T-helper 9 cell (primary cell): ENCODE measurements at places on chromosomes 1 and 21.

- DNase-seq, result no peak
Observed at GRCh38 chr1:31647106-31647505, 2.4 kb upstream of the PEF1 start.

GRCh38 chr1:180622658-180623508, 8.9 kb upstream of the XPR1 start:
- DNase-seq, result no peak

GRCh38 chr1:60359431-60359830, 285.9 kb upstream of the C1orf87 start:
- no peak for DNase-seq

GRCh38 chr1:42788021-42788420, 3.2 kb downstream of the TMEM269 start:
- no peak for DNase-seq

- DNase-seq, result no peak
Observed at GRCh38 chr1:59978026-59978425, 51.5 kb upstream of the CYP2J2 start.

DNA sequence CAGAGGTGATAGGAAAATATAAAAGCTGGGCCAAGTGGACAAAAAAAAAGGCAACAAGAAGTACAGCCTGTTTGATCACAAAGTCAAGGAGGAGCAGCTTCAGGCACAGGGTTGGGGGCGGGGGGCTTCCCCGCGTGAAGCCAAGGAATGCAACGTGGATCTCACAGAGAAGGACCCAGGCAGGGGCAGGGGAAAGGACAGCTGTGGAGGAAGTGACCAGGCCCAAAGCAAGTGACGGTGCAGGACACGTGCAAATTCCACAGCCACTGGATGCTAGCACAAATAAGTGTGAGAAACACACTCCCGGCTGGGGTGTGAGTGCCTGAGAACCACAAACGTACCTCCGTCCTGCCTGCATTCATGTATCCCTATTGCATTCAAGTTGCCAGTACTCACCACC, 77.7 kb upstream of the DSCAM start:
- DNase-seq, result no peak

- DNase-seq, result no peak
Observed at GRCh38 chr1:219585837-219586455, 27.0 kb downstream of the ZC3H11B start.

DNA sequence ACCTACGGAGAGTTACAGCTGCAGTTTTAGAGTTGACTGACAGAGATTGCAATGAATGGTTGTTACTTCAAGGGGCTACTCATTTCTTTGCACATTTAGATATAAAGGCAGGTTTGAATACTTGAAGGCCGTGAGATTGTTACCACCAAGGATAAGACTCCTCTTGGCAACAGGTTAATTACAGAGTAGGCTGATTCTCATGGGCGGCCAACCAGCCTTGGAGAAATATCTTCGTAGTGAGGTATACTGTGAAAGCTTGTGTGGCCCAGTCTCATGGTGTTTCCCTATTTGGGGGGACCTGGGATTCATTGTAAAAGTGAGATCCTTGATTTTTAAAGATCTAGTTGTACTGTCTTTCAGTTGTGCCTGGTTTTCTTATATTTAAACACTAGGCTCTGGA, 103.2 kb upstream of the OLFM3 start:
- no peak for DNase-seq

DNA sequence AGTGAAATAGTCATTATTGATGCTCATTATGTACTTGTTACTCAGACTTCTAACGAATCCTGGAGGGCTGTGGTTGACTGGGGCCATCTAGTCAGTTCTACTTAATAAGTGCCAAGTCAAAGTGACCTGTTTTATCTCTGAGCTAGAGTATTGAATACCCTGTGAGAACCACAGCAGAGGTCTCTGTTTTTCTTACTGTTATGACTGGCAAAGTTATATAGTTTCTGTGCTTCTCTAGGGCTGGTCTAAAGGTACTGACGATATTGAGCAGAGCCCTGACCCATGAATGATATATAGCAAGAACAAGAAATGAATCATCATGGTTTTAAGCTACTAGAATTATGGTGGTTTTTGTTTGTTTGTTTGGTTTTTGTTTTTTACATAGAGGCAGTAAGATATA, 555.8 kb downstream of the PLA2G4A start:
- no peak for DNase-seq

GRCh38 chr1:157653494-157653873, 47.1 kb downstream of the FCRL3 start:
- DNase-seq, result no peak

DNA sequence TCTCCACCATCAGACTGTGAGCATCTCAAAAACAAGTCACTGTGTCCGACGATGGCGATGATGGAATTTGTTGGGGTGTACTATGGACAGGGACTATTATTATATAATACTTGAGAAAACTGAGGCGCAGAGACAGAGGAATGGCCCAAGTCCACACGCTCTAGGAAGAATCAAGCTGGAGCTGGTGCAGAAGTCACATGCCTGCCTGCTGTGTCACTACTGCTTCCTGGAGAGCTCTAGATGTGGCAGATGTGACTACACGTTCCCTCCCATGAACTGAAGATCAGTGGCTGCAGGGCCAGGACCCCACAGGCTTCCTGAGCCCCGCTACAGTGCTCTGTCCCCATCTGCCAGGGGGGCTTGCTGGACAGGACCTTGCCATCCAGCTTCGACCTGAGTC, 56.9 kb downstream of the TRABD2B start:
- DNase-seq, result no peak

DNA sequence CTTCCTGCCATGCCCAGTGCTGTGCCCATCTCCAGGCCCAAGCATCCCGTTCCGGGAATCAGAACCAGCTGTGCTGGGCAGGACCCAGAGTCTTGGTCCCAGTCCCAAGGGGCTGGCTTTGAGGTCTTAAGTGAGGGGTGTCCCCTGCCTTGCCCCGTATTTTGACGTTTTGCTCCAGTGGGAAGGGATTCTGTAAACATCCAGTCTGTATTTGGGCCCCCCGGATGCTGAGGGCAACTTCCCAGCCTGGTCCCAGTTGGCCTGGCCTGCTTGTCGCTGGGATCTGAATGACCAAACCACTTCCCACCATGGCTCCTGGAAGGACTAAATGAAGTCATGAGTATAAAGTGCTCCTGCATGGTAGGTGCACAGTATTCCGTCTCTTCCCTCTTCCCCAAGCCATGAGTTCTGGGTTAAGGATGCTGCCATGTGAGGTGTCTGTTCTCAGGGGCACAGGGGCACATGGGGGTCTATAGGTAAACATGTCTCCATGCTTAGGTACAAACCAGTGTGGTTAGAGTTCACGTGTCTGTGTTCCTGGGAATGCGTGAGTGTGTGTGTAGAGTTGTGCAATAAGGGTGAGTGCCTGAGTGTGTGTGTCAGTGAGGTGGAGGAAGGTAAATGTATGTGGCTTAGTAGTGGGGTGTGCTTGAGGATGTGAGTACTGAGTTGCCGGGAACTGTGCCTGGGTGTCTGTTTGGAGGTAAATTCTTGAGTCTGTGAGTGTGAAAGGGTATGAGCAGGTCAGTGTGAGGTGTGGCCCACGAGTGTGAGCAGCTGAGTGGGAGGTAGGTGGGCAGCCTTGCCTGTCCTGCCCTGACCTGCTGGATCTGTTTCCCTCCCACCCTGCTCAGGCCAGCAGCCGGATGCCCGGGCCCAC, 1.5 kb downstream of the B4GALT2 start:
- DNase-seq, result no peak

- no peak for DNase-seq
Observed at GRCh38 chr1:44903011-44903680, 60.1 kb upstream of the PTCH2 start.

GRCh38 chr1:233599542-233600073, 14.3 kb upstream of the KCNK1 start:
- no peak for DNase-seq

DNA sequence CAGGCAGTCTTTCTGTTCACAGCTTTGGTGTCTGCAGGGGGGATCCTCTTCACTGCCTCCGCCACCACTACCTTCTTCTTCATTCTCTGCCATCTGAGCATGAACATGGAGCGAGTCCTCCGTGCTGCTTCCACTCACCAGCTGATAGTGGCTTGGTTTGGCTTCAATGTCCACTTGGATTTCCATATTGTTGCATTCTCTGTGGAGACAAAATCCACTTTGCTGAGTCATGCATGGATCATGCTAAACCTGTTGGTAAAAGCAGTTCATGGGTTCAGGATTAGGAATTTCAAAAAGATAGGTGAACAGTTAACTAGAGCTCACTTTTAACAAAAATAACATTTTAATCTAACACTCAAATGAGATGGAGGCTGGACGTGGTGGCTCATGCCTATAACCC, 27.5 kb downstream of the RNF19B start:
- no peak for DNase-seq

DNA sequence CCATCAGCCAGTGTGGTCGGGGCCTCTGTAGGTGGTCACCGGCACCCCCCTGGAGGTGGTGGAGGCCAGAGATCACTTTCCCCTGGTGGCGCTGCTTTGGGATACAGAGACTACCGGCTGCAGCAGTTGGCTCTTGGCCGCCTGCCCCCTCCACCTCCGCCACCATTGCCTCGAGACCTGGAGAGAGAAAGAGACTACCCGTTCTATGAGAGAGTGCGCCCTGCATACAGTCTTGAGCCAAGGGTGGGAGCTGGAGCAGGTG, 961 bp downstream of the RBM15 start:
- no peak for DNase-seq

DNA sequence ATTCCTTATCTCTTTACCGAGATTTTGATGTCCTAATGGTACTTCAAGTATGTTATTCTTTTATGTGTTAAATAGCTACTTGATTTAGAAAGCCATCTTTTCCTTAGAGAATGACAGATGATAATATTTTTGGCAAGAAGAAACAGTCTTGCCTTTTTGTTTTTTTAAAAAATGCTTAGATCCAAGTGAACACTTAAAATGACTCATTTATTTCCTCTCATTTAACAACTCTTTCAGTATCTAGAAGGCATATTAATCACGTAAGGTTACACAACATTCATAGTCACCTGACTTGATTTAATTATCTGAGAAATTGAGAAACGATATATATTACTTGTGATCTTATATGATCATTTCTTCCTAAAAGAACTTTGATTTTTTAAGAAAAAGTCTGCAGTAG, 52.4 kb downstream of the SUCO start:
- no peak for DNase-seq

DNA sequence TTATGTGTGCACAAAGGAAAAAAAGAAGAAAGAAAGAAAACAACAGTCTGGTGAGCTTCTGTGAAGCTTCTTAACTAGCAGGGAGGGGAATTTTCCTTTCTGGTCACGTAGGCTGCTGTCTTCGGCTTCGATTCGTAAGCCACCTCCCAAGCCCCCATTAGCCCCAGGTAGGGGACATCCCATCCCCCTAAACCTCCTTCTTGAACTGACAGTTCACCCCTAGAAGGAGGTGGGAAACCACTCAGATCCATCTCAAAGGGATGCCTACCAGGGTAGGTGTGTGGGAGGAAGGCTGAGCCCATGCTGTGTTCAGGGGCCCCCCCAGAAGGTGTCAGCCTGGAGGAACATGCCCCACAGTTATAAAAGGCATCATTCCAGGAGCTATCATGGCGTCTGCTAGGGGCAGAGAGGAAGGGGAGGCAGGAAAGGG, 25.8 kb downstream of the CD247 start:
- DNase-seq, result peak; percentile 18

- DNase-seq, result no peak
Observed at GRCh38 chr1:169106921-169107602, 572 bp downstream of the ATP1B1 start.

- no peak for DNase-seq
Observed at GRCh38 chr1:225766967-225767633, 10.5 kb upstream of the SRP9 start.

DNA sequence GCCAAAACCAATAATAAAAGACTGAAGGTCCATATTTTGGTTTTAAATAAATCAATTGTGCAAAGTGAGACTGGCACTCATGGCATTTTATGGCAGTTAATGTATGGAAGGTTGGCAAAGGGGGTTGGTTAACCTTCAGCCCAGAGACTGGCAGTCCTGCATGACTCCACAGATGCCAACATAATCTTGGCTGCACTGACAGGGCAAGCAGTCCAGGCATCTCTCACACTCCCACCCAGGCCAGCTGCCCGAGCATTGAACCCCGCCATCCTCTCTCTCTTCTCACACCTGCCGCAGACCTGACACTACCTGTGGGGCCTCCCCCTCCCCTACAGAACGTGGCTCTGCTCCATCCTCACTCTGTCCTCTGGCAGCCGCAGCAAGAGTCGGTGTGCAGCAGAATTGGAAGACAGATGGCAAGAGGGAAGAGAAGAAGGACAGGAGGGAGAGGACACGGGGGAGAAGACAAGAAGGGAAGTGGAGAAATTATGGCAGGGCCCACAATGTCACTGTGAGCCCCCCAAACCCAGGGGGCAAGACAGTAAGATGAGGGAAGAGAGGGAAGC, 43.7 kb downstream of the ITPKB start:
- DNase-seq, result no peak

GRCh38 chr1:173084292-173084691, 33.6 kb upstream of the TNFSF18 start:
- DNase-seq, result no peak

- no peak for DNase-seq
Observed at GRCh38 chr1:171636141-171636540, 14.1 kb downstream of the MYOCOS start.

GRCh38 chr21:25916226-25916625, 181.5 kb downstream of the GABPA start:
- no peak for DNase-seq

DNA sequence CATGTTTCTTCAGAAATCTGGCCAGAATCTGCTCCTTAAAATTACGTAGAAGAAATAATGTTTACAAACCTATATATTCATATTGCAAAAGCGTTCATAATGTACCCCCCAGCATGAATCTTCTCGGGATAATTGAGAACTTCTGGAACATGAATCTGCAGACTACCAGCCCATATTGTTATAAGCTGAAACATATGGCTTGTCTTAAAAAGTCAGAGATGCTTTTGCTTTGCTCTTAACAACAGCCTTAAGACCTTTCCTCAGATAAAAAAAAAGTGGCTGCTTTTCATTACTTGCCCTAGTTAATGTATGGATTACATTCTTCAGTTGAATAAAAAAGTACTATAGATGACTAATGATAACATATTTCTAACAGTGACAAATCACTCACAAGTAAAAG, 15.0 kb upstream of the ZZZ3 start:
- DNase-seq, result no peak

- no peak for DNase-seq
Observed at GRCh38 chr1:86396498-86396890, 371 bp upstream of the ODF2L start.

DNA sequence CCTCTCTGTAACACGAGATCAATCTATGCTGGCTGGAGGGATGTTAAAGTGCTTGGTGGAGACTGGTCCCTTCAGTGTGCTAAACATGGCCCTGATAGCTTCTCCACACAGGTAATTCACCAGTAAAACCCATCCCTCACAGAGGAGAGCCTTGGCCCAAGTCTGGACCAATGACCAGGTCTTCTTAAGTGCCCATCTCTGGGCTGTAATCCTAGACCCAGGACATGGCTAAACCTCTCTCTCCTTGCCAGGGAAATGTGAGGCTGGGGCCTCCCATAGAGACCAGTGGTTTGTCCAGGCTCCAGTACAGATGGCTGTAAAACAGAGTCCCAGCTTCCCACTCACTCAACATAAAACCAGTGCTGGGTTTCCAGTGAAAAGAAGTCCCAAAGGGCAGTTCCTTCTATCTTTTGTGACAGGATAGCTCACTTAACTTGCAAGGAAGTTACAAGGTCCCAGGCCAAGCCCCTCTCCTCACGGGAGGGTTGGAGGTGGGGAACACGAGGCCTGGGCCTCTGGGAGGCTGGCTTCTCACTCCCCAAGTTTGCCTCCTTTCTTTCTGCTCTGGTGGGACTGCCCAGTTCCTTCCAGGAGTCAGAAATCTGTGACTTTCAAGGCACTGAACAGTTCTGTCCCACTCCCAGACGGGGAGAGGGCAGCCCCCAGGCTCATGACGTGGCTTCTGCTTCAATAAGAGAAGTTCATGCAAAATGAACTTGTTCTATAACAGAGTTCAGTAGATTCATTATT, 2.2 kb upstream of the KIF17 start:
- no peak for DNase-seq
